Umbilical cord (tissue), 2 donors: ENCODE measurements at places on chromosomes 5 and 9.

- DNase-seq = no peak
Observed at GRCh38 chr5:160285316-160285715, 27.0 kb downstream of the CCNJL start.

DNA sequence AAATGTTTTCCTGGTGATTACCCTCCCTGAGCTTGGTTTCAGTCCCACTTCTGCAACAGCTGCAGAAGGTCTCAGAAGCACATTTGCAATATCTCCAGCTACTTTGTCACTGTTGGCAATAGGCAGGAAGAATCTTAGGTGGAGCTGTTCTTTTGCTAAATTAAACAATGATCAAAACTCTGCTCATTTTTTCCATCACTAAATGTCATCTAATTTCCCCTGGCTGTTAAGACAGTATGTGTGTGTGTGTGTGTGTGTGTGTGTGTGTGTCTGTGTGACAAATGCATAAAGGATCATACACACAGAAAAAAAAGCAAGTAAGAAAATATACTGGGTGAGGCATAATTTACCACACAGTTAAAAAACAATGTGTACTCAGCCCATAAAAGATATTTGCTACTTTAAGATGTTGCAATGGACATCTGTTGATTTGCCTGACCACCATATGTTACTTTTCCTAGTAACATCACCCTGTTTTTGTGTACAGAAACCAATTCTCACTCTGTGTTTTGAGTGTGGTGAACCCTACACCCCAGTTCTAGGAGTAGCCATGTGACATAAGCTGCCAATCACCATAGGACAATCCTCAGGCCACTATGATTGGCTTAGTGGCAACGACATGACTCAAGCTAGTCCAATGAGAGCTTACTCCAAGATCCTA lies 572.6 kb upstream of the CLINT1 start:
- DNase-seq = no peak

DNA sequence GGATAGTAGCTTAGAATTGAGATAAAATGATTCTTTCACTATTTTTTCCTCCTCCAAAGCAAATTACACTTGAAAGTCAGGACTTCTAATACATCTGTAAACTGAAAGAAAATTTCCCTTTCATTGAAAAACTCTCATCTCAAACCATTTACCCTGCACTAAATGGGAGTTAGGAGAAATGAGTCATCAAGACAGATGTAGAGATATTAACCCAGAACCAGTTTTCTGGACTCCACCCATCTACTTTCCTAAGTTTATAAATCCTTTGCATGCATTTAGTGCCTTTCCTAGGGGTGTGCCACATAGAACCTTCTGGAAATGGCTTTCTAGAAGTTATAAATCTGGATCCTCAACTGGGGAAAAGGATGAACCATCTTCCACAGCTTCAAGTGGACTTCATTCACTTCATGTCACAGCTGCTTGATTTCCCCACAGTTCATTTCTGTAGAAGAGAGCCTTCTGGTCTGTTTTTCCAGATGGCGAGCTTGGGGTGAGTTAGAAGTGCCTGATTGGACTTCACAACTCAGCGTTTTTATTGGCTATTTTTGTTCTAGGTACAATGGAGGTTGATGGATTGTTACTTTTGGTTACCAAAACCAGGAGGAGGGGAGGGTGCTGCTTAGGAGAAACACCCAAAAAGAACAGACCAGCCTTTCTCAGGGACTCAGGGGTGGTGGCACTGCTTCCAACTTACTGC lies 72.5 kb upstream of the GPR151 start:
- DNase-seq = peak; percentile 80

- no peak for DNase-seq
Observed at GRCh38 chr5:130963798-130964197, 201.3 kb downstream of the HINT1 start.

DNA sequence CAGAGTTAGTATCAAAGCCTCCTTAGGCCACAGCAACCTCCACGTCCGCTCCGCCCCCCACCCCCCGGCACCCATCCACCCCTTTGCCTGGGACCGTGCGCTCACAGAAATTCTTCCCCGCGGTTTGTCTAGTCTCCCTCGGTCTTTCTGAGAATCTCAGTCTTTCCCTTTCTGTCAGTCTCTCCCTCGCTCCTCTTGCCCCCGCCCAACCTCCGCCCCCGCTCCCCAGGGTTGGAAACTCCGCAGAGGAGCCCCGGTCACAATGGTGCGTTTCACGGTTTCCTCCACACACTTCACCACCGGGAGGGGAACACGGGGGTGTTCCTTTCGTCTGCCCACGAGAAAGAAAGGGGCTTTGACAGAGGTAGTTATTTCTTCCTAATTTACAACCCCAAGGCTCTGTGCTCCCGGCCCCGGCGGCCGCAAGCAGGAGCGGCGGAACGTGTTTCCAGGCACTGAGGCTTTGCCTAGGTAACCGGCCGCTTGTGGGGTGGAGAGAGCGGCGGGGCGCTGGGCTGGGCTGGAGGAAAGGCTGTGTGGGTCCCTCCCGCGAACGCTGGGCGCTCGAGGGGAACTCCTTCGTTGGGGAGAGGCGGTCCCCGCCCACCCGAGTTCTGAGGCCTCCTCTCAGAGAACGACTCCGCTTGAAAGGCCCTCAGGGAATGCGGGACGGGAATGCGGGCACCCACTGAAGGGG lies 2.1 kb downstream of the NR4A3 start:
- DNase-seq = peak; percentile 35

DNA sequence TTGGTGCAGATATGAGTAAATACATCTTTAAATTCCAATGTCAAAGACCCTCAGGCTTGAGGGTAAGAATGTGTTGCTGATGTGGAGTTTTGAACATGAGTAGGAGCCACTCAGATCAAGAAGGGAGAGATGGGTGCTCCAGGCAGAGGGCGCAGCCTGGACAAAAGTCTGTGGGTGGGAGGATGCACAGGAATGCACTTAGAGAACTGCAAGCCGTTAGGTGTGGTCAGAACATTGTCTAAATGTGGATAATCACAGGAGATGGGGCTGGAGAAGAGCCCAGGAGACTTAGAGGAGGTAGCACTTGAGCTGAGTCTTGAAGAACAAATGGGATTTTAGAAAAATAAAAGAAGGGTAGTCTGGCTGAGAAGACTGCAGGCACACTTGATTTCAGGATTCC lies 255.5 kb downstream of the PAPPA start:
- DNase-seq = no peak

GRCh38 chr5:175707751-175708375 lies 50.0 kb downstream of the HRH2 start:
- DNase-seq = no peak

GRCh38 chr9:6197330-6197729 lies 18.3 kb upstream of the IL33 start:
- no peak for DNase-seq

DNA sequence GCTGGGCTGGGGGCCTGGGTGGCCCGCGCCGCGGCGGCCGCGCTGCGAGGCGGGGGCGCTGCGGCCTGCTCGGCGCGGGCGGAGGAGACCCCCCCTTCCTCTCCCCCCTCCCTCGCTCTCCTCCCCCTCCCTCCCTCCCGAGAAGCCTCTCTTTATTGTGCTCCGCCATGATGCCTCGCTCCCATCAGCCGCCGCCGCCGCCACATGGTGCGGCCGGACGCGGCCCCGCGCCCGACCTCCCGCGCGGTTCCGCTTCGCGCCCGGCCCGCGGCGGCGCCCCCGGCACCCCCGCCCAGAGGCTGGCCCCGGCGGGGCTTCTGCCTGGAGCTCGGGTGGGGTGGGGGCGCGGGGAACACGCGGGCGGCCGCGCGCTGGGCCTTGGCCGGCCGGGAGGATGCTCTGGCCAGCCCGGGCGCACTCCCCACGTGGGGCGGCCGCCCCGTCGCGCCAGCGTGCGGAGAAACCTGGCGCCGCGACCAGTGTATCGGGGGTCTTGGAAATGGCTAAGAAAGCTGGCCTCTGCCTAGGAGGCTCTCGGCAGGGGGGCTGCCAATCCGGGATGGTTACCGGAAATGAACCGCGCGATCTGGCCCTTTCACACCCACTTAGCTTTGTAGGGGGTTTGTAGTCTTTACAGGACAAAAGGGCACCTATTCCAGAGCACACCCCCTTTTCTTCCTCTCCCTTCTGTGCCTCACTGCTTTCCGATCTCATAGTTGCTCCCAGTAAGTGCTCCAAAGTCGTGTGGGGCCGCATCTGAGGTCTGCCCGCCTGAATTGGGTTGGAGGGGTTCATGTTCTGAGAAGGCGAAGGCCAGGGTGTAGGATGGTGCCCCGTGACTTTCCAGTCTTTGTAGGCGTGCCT lies 1.0 kb downstream of the SET start:
- peak; percentile 33 for DNase-seq

GRCh38 chr9:83956086-83956435 lies 24.0 kb downstream of the HNRNPK start:
- DNase-seq = no peak

DNA sequence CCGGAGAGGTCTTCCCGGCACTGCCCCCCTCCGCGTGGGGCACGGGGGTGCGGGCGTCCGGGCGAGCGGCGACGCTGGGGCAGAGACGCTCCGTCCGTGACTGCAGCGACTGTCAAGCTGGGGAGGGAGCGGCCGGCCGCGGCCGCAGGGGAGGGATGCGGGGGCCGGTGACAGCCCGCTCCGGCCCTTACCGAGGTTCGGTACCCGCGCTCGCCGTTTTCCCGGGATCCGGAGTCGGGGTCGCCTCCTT lies 400 bp downstream of the KDM4C start:
- DNase-seq = no peak

- DNase-seq = peak; percentile 11
Observed at GRCh38 chr9:79501546-79501945, 70.2 kb upstream of the TLE4 start.

DNA sequence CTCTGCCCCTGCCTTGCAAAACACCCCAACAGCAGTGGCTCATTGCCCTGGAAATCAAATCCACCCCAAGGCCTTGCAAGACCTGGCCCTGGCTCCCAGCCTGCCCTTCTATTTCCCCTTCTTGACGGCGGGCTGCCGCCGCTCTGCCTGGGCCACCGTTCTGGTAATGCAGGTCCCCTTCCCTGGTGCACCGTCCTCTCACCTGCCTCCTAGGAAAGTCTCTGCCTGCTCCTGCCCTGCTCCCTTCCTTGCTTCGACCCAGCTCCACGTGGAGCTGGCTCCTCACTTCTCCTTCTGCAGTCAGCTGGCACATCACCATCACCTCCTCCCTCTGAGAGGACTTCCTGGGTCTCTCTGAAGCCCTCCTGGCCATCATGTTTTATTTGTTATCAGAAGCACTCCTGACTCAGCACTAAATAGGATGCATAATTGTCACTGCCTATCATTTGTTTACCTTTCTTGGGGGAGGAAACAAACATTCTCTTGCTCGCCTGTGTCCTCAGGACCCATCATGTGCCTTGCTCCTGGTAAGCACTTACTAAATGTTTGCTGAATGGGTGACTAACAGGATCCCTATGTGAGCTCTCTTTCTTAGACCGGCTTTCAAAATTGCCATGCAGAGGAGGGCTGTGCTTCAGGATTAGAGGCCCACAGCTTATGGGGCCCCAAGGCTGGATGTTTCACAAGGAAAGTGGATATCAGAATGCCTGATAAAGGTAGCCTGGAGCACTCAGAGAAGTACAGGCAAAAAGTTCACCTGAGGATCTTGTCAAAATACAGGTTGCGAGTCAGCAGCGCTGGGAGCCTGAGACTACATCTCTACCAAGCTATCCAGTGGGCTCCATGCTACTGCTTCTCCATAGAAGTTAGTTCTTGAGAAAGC lies 19.6 kb upstream of the C5orf47 start:
- peak; percentile 81 for DNase-seq

- no peak for DNase-seq
Observed at GRCh38 chr5:93874080-93874479, 132.7 kb upstream of the POU5F2 start.

- DNase-seq = no peak
Observed at GRCh38 chr5:180795771-180796313, 6.8 kb downstream of the MGAT1 start.

GRCh38 chr5:61881821-61882487 lies 424.1 kb upstream of the KIF2A start:
- DNase-seq = peak; percentile 27

DNA sequence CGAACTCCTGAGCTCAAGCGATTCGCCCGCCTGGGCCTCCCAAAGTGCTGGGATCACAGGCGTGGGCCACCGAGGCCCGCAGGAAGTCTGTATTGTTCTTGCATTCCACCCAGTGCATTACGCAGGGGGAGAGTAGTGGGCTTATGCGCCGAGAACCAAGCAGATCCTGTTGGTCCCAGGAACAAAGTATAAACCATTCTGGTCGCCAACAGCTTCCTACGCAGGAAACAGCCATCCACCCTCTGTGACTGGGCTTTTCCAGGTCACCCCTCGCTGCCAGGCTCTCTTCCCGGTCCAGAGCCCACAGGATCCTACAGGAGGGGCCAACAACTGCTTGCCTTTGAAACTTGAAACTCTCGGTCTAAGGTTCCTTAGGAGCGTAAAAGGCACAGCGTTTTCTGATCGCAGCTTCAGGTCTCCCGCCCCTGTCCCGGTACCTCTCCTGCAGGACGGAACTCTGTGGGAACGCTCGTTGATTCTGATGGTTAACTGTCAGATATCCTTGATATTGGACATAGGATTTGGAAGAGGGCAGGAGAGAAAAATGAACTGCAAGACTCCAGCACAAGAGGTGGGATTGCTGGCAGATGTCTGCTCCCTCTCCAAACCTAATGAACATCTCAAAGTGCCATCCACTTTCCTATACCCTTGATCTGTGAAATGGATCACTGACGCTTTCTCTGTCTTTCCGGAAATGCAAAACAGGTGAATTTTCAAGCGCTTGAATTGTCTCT lies 4.2 kb upstream of the ANXA2R start:
- DNase-seq = no peak

- DNase-seq = peak; percentile 24
Observed at GRCh38 chr9:124894741-124895170, 32.8 kb downstream of the ARPC5L start.

DNA sequence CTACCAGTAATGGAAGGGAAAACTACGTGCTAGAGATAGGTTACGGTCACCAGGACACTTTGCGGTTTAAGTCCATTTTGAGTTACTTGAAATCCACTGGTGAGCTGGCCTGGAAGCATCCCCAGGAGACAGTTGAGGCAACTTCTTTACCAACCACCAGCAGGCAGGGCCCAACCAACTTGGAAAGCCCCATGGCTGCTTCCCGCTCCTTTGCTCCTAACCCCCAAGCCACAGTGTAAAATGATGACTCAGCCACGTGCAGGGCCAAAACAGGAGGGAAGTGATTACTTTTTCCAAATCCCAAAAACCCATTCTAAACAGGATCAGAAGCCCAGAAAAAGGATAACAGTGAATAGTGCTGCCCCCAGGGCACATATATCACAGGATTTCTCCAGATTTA lies 87.4 kb downstream of the PAX5 start:
- no peak for DNase-seq

DNA sequence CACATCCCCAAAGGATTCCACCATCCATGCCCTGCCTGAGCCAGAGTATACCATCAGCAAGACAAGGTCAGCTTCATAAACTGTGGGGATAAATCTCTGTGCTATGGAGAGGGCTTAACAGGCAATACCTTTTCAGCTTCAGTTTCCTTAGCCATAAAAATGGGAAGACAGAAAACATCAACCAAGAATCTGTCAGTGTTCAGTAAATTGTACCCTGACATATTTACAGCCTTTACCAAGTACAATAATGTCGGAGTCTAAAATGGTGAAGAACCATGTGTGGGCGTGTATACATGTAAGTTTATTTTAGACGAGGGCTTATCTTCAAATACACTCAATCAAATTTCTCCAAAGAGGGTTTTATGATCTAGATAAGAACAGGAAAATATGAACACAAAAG lies 94.7 kb downstream of the ELAVL2 start:
- DNase-seq = no peak
